IMR-90 (cell line): ENCODE measurements at places on chromosomes 6 and 20. TPM values are rescaled to one million over a fixed set of nuclear protein-coding genes. Genes with fewer than 3 reads are reported as not detected.

The LY6G5C gene
- total RNA-seq = 0.18 TPM in 1 of 2 replicates, not detected in the other

The OXT gene
- total RNA-seq = not detected in 2 replicates

The LRRC73 gene
- under 0.01 TPM in 2 replicates for total RNA-seq

The ARMC12 gene
- 0.18 and 0.28 TPM in 2 replicates for total RNA-seq

The EBF4 gene
- total RNA-seq = under 0.01 and 0.18 TPM in 2 replicates

The FGD2 gene
- total RNA-seq = not detected in 2 replicates

The TCF19 gene
- total RNA-seq = 14.2 and 14.4 TPM in 2 replicates

The RTF2 gene
- 109 and 118 TPM in 2 replicates for total RNA-seq

The SIM1 gene
- not detected in 2 replicates for total RNA-seq
